ENCODE measurements at places on chromosomes 7 and 10.

- no peak for DNase-seq
Observed at GRCh38 chr7:102376964-102377466, 19.1 kb upstream of the PRKRIP1 start.

DNA sequence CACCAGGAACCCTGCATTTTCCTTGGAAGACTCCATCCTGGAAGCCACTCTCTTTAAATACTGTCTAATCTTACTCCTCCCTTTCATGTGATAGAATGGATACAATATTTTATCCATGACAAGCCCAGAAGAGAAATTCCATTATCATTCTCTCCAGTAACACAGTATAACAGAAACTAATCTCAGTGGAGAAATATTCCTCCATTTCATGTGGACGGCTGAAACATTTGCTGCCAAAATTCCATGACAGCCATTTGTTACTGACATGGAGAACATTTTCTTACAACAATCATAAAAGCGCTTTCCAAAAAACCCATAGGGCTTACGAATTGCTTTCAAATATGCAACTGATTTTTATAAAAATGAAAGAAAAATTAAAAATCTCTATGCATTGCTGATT, 392.8 kb upstream of the KLF6 start:
- no peak for DNase-seq

DNA sequence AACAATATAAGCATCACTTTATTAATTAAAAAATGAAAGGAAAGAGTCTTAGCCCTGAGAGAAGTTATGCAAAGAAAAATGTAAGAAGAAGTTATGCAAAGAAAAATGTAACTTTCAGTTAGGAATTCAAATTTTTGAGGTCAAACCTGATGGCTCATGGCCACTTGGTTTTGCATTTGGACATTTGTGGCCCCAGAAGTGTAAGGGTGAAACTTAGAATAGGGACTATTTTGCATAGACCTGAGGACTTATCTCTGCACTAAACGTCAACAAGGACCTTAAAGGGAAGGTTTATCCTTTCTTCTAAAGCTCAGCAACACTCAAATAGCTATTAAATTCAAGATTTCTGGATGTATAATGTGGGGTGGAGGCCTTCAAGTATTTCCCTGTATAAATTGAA, 724.5 kb upstream of the POT1 start:
- DNase-seq = no peak

GRCh38 chr10:114635797-114636550, 22.1 kb downstream of the ABLIM1 start:
- DNase-seq = no peak

DNA sequence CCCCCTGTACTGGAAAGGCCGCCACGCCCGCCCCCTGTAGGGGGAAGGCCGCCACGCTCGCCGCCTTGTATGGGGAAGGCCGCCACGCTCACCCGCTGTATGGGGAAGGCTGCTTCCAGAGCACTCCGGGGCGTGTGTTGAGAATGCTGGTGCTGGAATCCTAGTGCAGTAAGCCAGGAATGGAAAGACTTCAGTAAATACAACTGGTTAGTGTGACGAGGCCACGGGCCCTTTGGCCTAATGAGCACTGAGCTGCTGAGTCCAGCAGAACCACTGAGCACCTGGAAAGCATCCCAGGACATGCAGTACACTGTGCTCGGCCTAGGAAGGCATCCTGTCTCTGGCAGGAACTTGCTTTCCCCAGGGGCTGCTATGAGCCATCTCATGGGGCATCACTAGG, 398.9 kb downstream of the PTPRN2 start:
- DNase-seq = no peak

DNA sequence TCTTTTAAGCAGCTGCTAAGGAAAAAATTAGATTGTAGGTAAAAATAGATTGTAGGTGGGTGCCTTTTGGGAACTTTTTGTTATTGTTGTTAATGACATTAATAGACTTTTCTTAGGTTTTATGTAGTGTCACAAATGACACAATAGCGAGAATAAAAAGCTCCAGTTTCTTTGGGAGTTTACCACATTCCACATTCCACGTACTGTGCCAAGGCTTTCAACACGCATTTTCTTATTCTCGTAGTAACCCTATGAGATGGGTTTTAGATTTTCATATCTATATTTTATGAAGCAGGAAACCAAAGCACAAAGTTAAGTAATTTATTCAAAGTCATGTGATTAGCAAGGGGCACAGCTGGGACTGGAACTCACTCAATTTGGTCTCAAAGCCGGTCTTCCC, 103.8 kb downstream of the XRCC2 start:
- DNase-seq = no peak

DNA sequence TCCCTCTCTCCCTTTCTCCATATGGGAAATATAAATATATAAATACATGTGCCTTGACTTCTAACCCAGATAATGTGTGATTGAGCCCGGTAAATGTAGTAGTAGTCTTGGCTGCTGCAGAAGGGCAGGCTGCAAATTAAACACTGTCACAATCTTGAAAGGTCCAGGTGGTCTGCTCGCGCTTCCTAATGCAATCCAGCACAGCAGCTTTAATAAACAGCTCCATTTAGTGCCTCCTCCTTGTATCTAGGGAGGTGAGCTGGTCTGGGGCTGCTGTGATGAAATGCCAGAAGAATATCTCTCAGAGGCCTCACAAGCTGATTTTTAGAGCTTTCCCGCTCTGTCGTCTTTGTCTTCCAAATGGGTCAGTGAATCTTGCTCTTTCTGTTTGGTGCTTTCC, 782 bp downstream of the POU6F2 start:
- no peak for DNase-seq

- no peak for DNase-seq
Observed at GRCh38 chr7:754531-755412, 27.7 kb upstream of the PRKAR1B start.

DNA sequence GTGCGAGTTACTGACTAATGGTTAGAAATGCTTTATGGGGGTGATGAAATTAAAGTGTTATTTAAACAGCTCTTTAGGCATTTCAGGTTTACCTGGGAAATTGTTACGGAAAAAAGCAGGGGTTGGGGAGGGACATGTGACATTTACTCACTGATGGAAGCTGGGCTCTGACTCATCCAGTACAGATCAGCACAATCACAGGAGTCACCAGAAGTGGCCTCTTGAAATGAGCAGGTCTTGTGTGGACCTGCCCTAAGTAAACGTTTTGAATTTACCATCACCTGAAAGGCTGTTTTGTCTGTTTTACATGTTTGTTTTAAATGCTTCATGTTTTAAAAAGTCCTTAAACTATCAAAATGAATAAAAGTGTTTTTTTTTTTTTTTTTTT, 2.3 kb downstream of the GLRX3 start:
- no peak for DNase-seq

DNA sequence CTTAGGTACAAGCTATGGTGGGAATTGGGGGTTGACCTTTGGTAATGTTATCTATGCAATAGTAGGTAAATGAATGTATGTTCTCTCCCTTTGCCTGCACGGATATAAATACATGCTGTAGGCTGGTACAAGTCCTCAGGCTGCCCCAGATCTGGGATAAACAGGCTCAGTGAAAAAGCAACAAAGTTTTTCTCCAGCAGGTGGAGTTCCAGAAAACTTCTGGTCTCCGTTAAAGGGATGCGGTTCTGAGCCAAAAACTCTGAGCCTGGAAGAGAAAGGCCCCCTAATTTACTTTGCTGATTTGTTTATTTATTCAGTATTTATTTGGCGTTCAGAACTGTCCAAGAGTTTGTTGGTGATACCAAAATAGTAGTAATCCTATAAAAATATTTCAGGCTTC, 204.7 kb downstream of the ADRA2A start:
- DNase-seq = no peak

GRCh38 chr10:89887830-89888229, 186.4 kb downstream of the KIF20B start:
- no peak for DNase-seq

- DNase-seq = no peak
Observed at GRCh38 chr7:26182706-26183105, 17.8 kb downstream of the HNRNPA2B1 start.

DNA sequence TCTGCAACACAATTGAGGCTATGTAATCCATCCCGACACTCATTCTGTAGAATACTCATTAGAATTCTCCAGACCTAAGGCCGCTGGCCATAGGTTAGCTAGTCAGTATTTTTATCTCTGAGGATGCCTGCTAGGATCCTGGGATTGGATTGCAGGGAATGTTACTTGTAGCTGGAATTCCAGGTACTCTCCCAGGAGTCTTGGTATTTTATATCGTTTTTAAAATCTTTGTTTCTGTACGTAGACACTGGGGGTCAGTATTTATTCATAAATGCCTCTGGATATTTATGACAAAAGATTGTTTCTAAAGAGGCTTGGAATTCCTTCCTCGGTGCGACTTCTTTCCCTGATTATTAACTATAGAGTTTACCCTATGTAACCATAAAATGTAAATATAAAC, 40.1 kb downstream of the BPGM start:
- DNase-seq = no peak

GRCh38 chr10:82340166-82340565, 465.2 kb downstream of the NRG3 start:
- no peak for DNase-seq

GRCh38 chr10:74347522-74347921, 196.5 kb downstream of the ADK start:
- no peak for DNase-seq

Measured in stimulated activated CD8-positive, alpha-beta memory T cell treated with anti-CD3 and anti-CD28 coated beads, Interleukin-4, amount 100 ng/mL, for 1 hour (primary cell).